ENCODE measurements at places on chromosomes 11 and 22. TPM values are rescaled to one million over a fixed set of nuclear protein-coding genes. Genes with fewer than 3 reads are reported as not detected.

DNA sequence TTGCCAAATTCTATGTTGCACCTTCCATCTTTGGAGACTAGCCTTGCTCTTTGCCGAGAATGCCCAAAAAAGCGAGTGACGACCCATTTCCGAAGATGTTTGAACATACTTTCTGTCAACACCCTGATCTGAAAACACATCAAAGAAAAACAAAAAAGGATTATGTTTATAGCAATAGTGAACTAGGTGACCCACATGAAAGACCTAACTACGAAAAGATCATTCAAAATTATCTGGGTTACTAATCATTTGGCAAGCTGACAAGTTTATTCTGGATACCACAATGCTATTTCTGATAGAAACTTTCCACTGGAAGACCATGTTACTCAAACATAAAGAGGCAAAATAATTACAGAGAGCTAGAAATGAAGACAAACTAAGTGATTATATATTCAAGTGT lies 27.0 kb downstream of the KCNJ1 start:
- no peak for DNase-seq

- DNase-seq, result no peak
Measured at GRCh38 chr11:57303990-57304579, 20.7 kb downstream of the TNKS1BP1 start.

DNA sequence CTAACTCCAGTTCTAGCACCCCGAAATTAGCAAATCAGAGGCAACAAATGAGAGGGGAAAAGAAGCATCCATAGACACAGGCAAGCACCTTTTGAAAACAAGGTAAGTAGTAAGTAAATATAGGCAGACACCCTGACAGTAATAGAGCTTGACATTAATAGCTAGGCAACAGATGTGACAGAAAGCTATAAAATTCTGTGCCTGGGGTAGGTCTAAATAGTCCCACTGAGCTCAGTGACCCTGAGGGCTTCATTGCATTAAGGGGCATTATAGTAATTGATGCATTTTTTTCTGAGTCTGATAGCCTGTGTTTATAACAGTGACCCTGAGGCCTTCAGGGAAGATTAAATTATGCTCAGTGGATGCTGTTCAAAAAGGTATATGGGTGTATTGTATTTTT lies 197.1 kb downstream of the HIPK3 start:
- DNase-seq, result no peak

DNA sequence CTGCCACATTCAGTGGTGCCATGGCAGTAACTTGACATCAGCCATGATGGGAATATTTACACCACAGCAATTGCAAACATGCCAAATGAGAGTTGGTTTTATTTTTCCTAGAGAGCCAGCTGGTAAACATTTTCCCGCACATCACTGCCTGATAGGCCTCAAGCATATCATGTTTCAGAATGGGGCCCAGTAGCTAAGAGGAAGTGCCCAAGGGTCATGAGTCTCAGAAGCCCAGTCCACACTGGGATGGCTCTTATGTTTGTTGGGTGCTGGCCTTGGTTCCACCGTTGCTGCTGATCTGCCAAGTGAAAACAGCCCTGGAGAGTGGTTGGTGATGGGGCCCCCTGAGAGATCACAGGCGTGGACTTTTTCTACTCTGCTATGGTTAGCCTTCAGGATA lies 64.3 kb upstream of the NAV2 start:
- no peak for DNase-seq

DNA sequence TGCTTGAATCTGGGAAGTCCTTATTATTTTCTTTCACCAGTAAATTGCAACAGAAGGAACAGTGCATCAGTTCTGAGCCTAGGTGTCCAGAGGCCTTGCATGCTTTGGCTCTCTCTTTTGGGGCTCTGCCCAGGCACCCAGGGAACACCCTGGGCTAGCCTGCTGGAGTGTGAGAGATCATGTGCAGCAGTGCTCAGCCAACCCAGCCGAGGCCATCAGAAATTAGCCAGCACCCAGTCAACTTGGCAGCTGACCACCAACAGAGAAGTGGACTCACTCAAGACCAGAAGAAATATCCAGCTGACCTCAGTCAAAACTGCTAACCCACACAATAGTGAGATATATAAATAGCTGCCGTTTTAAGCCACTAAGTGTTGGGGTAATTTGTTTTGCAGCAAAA lies 11.2 kb upstream of the P4HA3 start:
- no peak for DNase-seq

- no peak for DNase-seq
Measured at GRCh38 chr11:110928391-110928790, 216.2 kb upstream of the ARHGAP20 start.

GRCh38 chr11:72577271-72577721 lies 96.9 kb downstream of the PDE2A start:
- no peak for DNase-seq

GRCh38 chr11:66317322-66317722 lies 478 bp upstream of the CD248 start:
- no peak for DNase-seq

Gene SOX6
- polyA plus RNA-seq, result 6.4 TPM

- peak; percentile 49 for DNase-seq
Measured at GRCh38 chr11:26960281-26960680, 33.6 kb upstream of the FIBIN start.

- DNase-seq, result no peak
Measured at GRCh38 chr11:73380897-73381410, 4.8 kb downstream of the RELT start.

GRCh38 chr11:25793637-25794036 lies 538.3 kb upstream of the ANO3 start:
- no peak for DNase-seq

DNA sequence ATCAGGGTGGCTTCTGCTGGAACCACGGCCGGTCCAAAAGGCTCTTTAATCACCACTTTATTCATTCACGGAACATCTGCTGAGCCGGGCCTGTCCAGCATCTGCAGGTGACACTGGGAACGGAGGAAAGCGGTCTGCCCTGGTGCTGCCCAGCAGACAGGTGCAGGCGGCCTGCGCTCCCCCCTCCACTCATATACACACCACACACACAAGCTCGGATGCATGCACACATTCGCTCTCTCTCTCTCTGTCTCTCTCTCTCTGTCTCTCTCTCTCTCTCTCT lies 736.9 kb downstream of the BRD1 start:
- no peak for DNase-seq

Gene OR8D1
- polyA plus RNA-seq, result not detected

DNA sequence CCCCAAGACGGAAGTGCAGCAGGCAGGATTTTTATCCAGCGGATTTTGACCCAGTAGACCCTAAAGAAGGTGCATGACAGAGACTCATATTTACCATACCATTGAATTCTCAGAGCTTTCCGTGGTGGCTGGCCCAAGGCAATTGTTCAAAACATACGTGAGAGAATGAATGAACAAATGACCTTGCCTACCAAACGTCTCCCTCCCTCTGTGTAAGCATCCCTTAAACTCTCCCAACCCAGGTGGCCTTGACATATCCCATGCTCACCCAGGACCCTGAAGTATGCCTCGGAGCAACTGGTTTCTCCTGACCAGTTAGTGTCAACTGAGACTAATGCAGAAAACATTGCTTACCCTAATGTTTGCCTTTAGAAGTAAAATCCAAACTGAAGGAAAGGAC lies 154.9 kb downstream of the TEAD1 start:
- DNase-seq, result no peak

Gene YPEL4
- polyA plus RNA-seq, result not detected

- no peak for DNase-seq
Measured at GRCh38 chr11:128339792-128340191, 247.6 kb downstream of the ETS1 start.

DNA sequence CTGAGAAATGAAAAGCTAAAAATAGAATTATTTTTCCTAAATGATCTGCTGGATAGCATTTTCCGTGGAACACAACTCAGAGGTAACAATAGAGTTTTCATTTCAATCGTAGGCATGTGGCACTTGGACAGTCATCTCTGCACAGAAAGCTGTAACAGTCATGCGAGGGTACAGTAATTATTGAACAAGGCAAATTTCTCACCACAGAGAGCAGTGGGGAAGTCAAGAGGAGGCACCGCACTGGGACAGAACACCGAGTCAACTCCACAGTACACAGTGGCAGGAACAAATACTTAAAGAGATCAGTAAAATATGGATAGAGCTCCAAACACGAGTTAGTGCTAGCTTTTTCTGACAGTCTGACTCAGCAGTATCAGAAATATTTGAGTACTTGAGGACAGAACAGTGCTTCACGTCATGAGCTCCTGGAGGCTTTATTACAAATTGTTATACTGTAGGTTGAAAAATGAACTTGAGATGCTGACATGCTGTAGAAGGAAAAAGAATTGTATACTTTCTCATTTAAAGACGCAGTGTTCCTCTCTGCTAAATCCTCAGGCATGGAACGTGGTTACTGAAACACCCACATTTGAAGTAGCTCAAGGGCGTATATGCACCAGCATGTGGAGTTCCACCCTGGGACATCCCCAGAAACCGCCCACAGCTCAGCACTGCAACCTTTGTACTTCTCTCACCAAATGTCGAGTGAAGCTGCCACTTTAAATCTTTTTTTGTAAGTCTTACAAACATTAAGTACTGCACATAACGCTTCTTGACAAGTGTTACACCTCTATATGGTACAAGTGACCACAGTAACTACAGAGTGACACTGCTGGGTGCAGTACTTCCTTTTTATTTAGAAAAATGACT lies 27.4 kb upstream of the YPEL1 start:
- DNase-seq, result no peak

DNA sequence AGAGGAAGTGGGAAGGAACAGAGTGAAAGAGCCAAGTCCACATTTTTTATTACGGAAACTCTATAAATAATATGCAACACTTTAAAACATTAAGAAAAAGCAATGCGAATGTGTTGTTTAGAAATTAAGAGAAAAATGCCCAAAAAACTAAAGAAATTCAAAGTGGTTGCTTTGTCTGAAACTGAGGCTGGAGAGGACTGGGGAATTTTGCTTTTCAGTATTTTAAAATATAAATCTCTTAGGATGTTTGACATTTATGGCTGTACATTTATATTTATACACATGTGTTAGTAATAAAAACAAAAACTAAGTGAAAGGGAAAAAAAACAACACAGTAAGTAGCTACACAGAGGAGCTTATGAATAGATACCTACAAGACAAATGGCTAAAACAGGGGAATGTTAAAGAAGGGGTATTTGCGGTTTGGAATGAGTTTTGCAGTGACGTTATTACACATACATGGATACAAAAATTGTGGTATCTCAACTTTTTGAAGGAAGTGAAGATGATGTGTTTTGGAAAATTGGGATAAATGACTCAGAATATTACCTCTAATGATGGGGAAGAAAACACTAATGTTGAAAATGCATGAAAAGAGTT lies 97.0 kb upstream of the DRD2 start:
- no peak for DNase-seq

DNA sequence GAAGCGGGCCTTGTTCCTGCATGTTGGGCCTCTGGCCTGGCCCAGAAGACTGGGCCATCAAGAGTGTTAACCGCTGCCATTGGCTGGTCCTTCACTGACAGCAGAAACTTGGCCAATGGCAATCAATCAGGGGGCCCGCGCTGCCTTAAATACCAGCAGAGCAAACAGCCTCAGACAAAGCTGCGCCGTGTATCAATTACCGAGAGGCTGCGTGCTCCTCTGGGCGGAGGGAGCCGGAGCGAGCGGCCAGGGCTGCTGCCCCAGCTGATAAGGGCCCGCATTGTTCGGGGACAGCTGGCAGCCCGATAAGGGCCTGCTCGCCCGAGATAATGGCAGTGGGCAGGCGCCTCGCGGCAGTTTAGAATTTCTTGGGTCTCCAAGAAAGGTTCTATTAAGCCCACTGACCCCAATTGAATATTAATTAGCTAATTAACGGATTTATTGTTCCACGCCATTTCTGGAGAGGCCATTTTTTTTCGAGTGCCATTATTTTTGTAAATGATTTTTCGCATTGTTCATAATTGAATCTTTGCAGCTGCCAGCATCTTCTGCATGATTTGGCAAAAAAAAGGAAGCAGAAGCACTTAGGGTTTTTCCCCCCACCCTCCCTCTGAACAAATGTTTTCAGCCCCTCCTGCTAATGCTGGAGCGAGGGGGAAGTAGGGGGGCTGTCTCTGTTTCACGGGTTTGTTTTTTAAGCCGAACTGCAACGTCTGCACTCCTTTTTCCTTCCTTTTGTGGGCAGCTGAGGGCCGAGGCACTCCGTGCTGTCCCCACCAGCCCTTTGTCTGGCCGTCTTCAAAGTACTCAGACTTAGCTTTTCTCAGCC lies 37.6 kb upstream of the RIC3 start:
- no peak for DNase-seq

DNA sequence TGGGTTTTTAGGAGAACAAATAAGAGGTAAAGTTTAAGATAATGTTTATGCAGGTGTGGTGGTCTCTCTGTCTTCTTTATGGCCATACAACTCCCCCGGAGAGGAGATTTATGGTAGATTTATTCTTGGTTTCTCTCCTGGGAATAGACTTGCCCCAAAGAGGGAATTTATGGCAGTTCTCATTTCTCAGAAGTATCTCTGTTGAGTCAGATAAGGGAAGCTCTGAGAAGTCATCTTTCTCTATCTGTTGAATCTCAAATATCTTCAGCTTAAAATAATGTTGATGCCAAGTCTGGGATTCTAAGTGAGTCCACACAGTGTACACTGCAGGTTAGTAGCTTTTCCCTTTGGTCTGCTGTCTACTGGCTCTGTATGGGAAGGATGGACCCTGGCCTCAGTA lies 276.4 kb upstream of the PLET1 start:
- no peak for DNase-seq

DNA sequence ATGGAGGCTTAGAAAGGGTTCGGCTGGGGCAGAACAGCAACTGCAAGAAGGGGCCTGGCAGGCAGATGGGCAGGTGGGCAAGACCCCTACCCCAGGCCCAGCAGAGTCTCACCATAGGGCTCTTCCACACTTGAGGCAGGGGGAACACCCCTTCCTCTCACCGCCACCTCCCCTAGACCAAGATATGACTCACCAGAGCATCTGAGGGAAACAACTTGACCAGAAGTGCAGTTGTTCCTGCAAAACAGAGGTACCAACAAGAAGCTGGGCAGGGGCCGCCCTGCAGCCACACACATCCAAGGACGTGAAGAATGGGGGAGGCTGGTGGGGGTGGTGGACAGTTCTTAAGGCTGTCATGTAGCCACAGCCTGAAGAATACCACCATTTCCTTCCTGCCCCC lies 10.9 kb downstream of the TMPRSS5 start:
- no peak for DNase-seq

Gene ANKK1
- 0.92 TPM for polyA plus RNA-seq

DNA sequence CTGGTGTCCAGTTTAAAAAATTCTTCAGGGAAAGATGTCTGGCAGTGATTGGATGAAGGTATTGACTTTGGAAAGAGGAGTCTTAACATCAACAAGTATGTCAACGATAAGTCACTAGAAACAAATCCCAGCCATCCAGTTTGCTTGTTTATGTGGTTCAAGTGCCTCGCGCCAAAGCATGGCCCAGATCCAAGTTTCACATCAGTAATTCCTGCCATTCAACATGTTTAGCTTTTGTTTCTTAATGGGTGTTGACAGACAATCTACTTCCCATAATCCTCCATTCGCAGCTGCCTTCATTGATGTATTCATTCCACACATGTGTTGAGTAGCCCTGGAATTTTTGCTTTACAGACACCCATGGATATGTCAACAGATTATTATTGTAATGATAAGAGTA lies 77.8 kb downstream of the UBASH3B start:
- DNase-seq, result no peak

GRCh38 chr11:122085264-122085663 lies 30.8 kb downstream of the BLID start:
- DNase-seq, result peak; percentile 59
